ENCODE measurements at places on chromosomes 7 and 10. TPM values are rescaled to one million over a fixed set of nuclear protein-coding genes. Genes with fewer than 3 reads are reported as not detected.

DNA sequence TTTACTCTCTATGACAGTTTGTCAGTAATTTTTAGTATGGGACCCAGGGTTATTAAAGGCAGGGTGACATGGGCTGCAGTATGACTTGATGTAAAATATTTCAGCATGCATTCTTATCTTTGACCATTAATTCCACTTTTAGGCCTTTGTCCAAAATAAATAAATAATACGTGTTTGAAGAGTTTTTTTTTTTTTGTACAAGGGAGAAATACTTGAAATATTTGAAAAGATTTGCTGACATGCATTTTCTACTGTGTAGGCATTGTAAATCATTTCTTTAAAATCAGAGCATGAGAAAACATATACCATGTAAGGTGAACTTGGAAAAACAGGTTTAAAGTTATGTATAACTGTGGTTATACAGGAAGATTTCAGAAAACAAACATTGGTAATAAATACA lies 23.5 kb downstream of the NRG3 start:
- no peak overlapping the region for H3K4me3 ChIP-seq
- H3K36me3 ChIP-seq = no peaks in the 10 kb centered on the region
- H3K27ac ChIP-seq = no peak overlapping the region
- H3K4me1 ChIP-seq = no peaks in the 10 kb centered on the region
- DNase-seq = no peak

- no peak overlapping the region for H3K27ac ChIP-seq
- H3K27me3 ChIP-seq = no peaks in the 10 kb centered on the region
- H3K4me1 ChIP-seq = no peaks in the 10 kb centered on the region
- DNase-seq = no peak
- no peaks in the 10 kb centered on the region for H3K36me3 ChIP-seq
- no peak overlapping the region for H3K4me3 ChIP-seq
These were observed 80.6 kb downstream of the MGMT start for GRCh38 chr10:129547608-129548007.

DNA sequence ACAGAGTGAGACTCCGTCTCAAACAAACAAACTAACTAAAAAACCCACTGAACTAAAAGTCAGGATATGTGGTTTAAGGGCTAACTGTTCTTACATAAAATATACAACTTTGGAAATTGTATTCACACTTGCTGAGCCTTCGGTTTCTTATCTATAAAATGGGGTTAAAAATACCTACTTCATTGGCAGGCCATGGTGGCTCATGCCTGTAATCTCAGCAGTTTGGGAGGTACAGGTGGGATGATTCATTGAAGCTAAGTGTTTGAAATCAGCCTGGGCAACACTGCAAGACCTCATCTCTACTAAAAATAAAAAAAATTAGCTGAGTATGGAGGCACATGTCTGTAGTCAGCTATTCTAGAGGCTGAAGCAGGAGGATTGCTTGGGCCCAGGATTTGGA lies 115.4 kb upstream of the KLF6 start:
- H3K4me1 ChIP-seq = no peaks in the 10 kb centered on the region
- H3K4me3 ChIP-seq = no peak overlapping the region
- H3K36me3 ChIP-seq = no peaks in the 10 kb centered on the region
- DNase-seq = no peak
- no peak overlapping the region for H3K27ac ChIP-seq
- no peaks in the 10 kb centered on the region for H3K27me3 ChIP-seq

- DNase-seq = peak; percentile 41
- no peak overlapping the region for H3K4me3 ChIP-seq
- no peaks in the 10 kb centered on the region for H3K27me3 ChIP-seq
- H3K27ac ChIP-seq = no peak overlapping the region
- no peaks in the 10 kb centered on the region for H3K36me3 ChIP-seq
- no peaks in the 10 kb centered on the region for H3K4me1 ChIP-seq
These were observed 151.0 kb downstream of the CHN2 start for GRCh38 chr7:29345590-29345989.

GRCh38 chr7:69693042-69693441 lies 94.8 kb downstream of the AUTS2 start:
- DNase-seq = no peak
- no peaks in the 10 kb centered on the region for H3K4me1 ChIP-seq
- H3K4me3 ChIP-seq = no peak overlapping the region
- H3K36me3 ChIP-seq = no peaks in the 10 kb centered on the region
- H3K27ac ChIP-seq = no peak overlapping the region

DNA sequence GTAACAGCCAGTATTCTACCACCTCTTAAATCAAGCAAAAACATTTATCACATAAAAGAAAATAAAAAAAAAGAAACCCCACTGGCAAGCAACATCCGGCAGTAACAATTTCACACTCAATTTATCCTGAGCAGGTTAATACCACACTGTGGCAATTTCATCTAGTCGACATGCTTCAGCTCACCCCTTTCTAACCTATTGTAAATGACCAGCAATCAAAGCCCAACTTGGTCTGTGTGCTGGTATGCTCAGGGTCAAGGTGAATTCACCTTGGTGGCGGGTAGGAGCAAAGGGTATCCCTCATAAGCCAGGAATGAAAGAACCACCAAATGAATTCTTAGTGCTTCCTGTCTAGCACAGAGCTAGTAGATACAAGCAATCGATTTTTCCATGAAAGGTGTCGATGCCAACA lies 109.1 kb upstream of the AFAP1L2 start:
- peak overlapping the region; percentile 0 for H3K27ac ChIP-seq
- H3K4me3 ChIP-seq = no peak overlapping the region
- no peaks in the 10 kb centered on the region for H3K36me3 ChIP-seq
- no peaks in the 10 kb centered on the region for H3K27me3 ChIP-seq
- no peak for DNase-seq
- peaks cover 28% of the 10 kb centered on the region for H3K4me1 ChIP-seq

- H3K36me3 ChIP-seq = no peaks in the 10 kb centered on the region
- no peaks in the 10 kb centered on the region for H3K27me3 ChIP-seq
- DNase-seq = no peak
- no peak overlapping the region for H3K4me3 ChIP-seq
These were observed 72.6 kb upstream of the STEAP1 start for GRCh38 chr7:90081621-90082020.

DNA sequence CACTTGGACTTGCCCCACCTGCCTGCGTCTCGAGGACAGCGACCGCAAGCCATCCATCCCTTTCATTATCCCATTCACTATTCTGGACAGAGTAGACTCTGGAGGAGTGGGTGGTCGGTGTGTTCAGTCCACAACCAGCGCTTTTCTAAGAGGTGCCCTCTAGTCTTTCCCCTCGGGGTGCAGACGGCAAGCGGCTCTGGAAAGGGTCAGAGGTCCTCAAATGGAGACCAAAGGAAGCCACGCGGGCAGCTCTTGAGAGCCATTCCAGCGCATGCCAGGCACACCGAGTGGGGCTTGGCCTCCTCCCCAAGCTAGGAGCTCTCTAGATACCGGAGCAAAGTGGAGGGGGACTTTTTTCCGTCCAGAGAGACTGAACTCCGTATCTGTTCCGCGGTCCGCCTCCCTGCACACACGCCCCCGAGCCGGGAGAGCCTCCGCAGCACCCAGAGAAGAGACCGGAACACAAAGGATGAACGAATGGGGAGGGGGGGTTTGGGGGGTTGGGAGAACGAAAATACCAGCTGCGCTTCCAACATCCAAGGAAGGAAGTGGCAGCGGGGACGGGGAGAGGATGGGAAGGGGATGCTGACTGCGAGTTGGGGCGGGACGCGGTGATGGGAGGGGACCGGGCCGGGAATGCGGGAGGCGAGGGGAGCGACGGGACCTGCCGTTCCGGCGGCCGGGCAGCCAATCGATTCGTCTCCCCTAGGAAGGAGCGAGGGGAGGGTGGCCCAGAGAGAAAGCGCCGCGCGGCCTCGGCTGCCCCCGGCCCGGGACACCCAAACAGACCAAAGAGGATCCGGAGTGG lies 515 bp downstream of the GSDME start:
- peak; percentile 28 for DNase-seq
- no peaks in the 10 kb centered on the region for H3K36me3 ChIP-seq
- H3K4me1 ChIP-seq = peaks cover 11% of the 10 kb centered on the region
- H3K27me3 ChIP-seq = peaks cover 59% of the 10 kb centered on the region
- H3K27ac ChIP-seq = peak overlapping the region; percentile 71

- no peak overlapping the region for H3K4me3 ChIP-seq
- H3K36me3 ChIP-seq = no peaks in the 10 kb centered on the region
- DNase-seq = peak; percentile 85
- peak overlapping the region; percentile 78 for H3K27ac ChIP-seq
- no peaks in the 10 kb centered on the region for H3K27me3 ChIP-seq
These were observed 77.5 kb upstream of the GTF2I start for GRCh38 chr7:74579800-74580685.

- no peaks in the 10 kb centered on the region for H3K27me3 ChIP-seq
- H3K4me3 ChIP-seq = no peak overlapping the region
- no peaks in the 10 kb centered on the region for H3K36me3 ChIP-seq
- H3K27ac ChIP-seq = no peak overlapping the region
These were observed 185.5 kb downstream of the CAMK1D start for GRCh38 chr10:12534824-12535223.

DNA sequence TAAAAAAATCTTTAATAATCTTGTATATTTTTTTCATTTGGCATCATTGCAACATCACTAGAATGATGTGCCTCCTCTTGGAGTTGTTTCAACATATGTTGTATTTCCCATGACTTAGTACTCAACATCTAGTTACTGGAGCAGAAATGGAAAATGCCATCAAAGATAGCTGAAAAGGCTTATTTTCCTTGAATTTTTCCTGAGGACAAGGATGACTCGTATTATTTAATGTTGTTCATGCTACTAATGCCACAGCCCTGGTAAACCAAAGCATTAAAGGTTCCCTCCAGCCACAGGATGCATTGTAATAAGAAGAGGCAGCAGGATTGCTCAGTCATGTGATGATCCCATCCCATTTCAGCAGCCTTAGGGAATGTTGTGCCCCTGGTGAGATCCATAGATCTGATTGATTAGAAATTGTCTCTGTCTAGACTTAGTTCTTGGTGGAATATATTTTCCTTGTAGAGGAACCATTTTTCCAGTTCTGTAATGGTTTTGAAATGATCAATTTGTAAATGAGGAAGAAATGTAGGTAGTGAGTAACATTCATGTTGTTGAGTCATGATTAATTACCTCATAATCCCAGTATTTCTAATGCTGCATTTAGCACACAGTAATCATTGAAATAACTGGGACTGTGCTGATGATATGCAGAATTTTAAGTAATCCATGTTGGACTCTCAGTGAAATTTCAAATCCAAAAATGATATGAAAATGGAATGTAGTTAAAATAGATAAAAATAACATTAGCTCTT lies 91.3 kb upstream of the SMIM30 start:
- H3K36me3 ChIP-seq = no peaks in the 10 kb centered on the region
- no peak overlapping the region for H3K27ac ChIP-seq
- DNase-seq = no peak

- H3K4me1 ChIP-seq = no peaks in the 10 kb centered on the region
- H3K4me3 ChIP-seq = no peak overlapping the region
- DNase-seq = no peak
- no peaks in the 10 kb centered on the region for H3K36me3 ChIP-seq
- no peaks in the 10 kb centered on the region for H3K27me3 ChIP-seq
These were observed 878.0 kb upstream of the KCND2 start for GRCh38 chr7:119395024-119395423.

GRCh38 chr7:158728911-158729645 lies 24.5 kb upstream of the NCAPG2 start:
- H3K4me3 ChIP-seq = no peak overlapping the region
- H3K27me3 ChIP-seq = no peaks in the 10 kb centered on the region
- no peak for DNase-seq

DNA sequence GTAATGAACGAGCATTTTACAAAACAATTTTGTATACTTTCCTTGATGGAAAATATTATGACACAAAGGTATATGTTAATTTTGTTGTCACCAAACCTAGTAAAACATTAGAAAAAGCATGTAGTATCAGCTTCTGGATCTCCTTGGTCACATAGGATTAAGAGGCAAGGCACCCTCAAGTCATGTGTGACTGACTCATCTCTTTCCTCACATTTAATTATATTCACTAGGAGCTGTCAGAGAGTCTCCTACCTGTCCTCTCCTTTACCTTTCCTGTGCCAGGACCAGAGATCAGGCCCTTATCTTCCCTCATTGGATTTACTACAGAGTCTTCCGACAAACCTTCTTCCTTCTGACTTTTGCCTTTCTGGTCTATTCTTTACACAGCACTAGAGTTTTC lies 111.3 kb upstream of the RPA3 start:
- DNase-seq = no peak
- no peaks in the 10 kb centered on the region for H3K36me3 ChIP-seq
- H3K4me1 ChIP-seq = no peaks in the 10 kb centered on the region

- H3K27me3 ChIP-seq = no peaks in the 10 kb centered on the region
- H3K27ac ChIP-seq = no peak overlapping the region
- no peaks in the 10 kb centered on the region for H3K36me3 ChIP-seq
These were observed 128.3 kb downstream of the CD36 start for GRCh38 chr7:80766724-80767123.

DNA sequence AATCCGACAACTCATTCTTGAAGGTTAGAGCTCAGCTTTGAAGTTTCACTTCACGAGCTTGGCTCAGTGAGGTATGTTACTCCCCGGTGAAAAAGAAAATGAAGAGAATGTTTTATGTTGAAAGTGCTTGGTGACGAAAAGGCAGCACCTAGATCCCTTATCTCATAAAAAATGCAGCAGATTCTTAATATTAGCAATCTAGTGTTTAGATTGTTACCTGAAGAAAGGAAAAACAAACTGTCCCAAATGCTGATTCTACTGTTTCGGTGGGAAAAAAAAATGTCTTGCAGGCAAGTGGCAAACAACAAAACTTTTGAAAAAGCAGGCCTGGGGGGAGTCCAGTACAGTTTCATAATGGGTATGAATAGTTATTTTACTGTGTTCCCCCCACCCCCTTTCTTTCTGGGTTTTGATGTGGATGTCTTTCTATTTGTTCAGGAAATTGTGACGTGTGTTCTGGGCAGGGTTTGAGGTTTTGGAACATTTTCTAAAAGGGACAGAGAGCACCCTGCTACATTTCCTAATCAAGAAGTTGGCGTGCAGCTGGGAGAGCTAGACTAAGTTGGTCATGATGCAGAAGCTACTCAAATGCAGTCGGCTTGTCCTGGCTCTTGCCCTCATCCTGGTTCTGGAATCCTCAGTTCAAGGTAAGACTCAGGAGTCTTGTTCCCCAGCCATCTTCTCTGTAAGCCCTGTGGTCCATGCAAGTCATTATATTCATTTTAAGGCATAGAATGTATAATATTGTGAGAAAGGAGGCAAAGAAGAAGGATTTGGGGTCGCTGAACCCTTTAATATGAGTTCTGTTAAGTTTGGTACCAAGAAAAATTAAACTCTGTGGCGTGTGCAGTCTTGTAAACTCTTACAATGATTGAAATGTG lies at the start of gene SRGN:
Gene SRGN, plus strand, starts transcription at position 514 of the 881 bp plus-strand sequence. Its CDS starts 55 bp downstream, at position 569.
- H3K27me3 ChIP-seq = no peaks in the 10 kb centered on the region
- H3K4me3 ChIP-seq = peak within 1 kb of the TSS; percentile 17
- peak; percentile 81 for DNase-seq
- H3K27ac ChIP-seq = peak within 1 kb of the TSS; percentile 86

GRCh38 chr7:73812996-73813395 lies 17.8 kb upstream of the CLDN4 start:
- no peak overlapping the region for H3K27ac ChIP-seq
- no peaks in the 10 kb centered on the region for H3K36me3 ChIP-seq
- peaks cover 27% of the 10 kb centered on the region for H3K4me1 ChIP-seq
- peaks cover 3% of the 10 kb centered on the region for H3K27me3 ChIP-seq

GRCh38 chr10:133159950-133160825 lies at the start of gene KNDC1:
Gene KNDC1, plus strand, starts transcription at chr10:133160219. Its CDS starts 249 bp downstream, at chr10:133160468.
- H3K36me3 ChIP-seq = no peaks in the 10 kb centered on the region
- DNase-seq = no peak
- peak within 1 kb of the TSS; percentile 57 for H3K4me3 ChIP-seq
- H3K4me1 ChIP-seq = peaks cover 13% of the 10 kb centered on the region
- no peak within 1 kb of the TSS for H3K27ac ChIP-seq

Gene IL6
- total RNA-seq = not detected

Gene C10orf62
- total RNA-seq = not detected

Gene LBX1
- not detected for total RNA-seq

Gene GPR158
- not detected for total RNA-seq

Gene TEX36
- not detected for total RNA-seq

Gene GLUD1
- 293 TPM for total RNA-seq

Gene WNT8B
- total RNA-seq = not detected

Measured in transverse colon (tissue), 4 donors.